Ascending aorta (tissue), 2 donors: ENCODE measurements at places on chromosomes 3 and 15.

- H3K4me3 ChIP-seq = no peak overlapping the region
- H3K27me3 ChIP-seq = no peaks in the 10 kb centered on the region
- H3K4me1 ChIP-seq = no peaks in the 10 kb centered on the region
These were observed 5.0 kb upstream of the CCR9 start for GRCh38 chr3:45881078-45882022.

GRCh38 chr15:37900326-37901221 is 33.9 kb upstream of the TMCO5A start:
- no peak overlapping the region for H3K27ac ChIP-seq
- no peaks in the 10 kb centered on the region for H3K36me3 ChIP-seq
- no peaks in the 10 kb centered on the region for H3K4me1 ChIP-seq
- H3K4me3 ChIP-seq = no peak overlapping the region
- H3K27me3 ChIP-seq = no peaks in the 10 kb centered on the region

GRCh38 chr3:141782386-141782932 is 19.3 kb downstream of the GRK7 start:
- H3K4me3 ChIP-seq = no peak overlapping the region
- no peaks in the 10 kb centered on the region for H3K27me3 ChIP-seq
- no peak overlapping the region for H3K27ac ChIP-seq
- no peaks in the 10 kb centered on the region for H3K36me3 ChIP-seq

DNA sequence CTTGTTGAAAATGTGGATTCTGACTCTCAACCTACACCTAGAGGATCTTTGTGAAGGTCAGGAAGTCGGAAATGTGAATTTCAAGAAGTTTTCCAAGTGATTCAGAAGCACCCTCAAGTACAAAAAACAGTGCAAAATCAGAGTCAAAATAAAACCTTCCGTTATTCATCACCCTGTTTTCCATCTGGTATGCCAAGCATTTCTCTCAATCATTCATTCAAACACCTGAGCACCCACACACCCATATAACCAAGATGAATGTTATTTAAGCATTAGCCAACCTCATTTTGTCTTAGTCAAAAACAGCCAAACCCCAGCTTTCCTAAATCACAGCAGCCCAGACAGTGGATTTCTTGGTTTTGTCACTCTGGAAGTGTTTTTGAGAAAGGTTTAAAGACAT is 91.1 kb downstream of the OSBPL10 start:
- no peak overlapping the region for H3K4me3 ChIP-seq
- no peak for DNase-seq
- no peaks in the 10 kb centered on the region for H3K27me3 ChIP-seq

DNA sequence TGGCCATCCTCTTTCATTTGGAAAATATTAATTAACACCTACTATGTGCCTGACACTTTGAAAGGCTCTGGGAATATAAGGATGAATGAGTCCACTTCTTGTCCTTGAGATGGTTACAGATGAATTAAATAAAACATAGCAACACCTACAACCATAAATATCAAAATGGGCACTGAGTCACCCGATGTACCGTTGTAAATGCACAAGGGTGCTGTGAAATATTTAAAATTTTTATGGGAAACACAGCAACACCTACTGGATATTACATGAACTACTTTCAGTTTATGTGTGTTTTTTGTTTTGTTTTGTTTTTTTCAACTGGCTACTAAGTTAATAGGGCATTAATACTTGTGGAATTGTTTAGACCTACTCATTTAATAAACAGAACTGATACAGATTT is 239.0 kb upstream of the NAALADL2 start:
- no peak for DNase-seq
- no peak overlapping the region for H3K27ac ChIP-seq
- H3K36me3 ChIP-seq = no peaks in the 10 kb centered on the region
- H3K4me1 ChIP-seq = peaks cover 4% of the 10 kb centered on the region

DNA sequence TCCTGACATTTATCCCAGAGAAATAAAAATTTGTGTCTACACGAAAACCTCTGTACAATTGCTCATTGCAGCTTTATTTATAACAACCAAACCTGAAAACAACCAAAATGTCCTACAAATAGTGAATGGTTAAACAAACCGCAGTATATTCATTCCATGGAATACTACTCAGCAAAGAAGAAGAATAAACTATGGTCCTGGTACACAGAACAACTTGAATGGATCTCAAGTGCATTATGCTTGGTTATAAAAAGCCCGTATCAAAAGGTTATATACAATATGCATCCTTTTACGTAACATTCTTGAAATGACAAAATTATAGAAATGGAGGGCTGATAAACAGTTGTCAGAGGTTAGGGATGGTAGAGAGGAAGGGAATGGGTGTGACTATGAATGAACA is 3.7 kb downstream of the SEC22C start:
- no peak overlapping the region for H3K27ac ChIP-seq
- peaks cover 16% of the 10 kb centered on the region for H3K4me1 ChIP-seq
- H3K4me3 ChIP-seq = no peak overlapping the region
- DNase-seq = no peak
- H3K27me3 ChIP-seq = no peaks in the 10 kb centered on the region

- H3K4me3 ChIP-seq = no peak overlapping the region
- no peaks in the 10 kb centered on the region for H3K27me3 ChIP-seq
- H3K27ac ChIP-seq = peak overlapping the region; percentile 59
- DNase-seq = no peak
- no peaks in the 10 kb centered on the region for H3K36me3 ChIP-seq
These were observed 11.3 kb upstream of the LIMD1 start for GRCh38 chr3:45583021-45583851.

GRCh38 chr3:139198929-139199328 is 144.9 kb upstream of the MRPS22 start:
- no peak overlapping the region for H3K27ac ChIP-seq
- H3K4me3 ChIP-seq = no peak overlapping the region
- H3K36me3 ChIP-seq = no peaks in the 10 kb centered on the region

DNA sequence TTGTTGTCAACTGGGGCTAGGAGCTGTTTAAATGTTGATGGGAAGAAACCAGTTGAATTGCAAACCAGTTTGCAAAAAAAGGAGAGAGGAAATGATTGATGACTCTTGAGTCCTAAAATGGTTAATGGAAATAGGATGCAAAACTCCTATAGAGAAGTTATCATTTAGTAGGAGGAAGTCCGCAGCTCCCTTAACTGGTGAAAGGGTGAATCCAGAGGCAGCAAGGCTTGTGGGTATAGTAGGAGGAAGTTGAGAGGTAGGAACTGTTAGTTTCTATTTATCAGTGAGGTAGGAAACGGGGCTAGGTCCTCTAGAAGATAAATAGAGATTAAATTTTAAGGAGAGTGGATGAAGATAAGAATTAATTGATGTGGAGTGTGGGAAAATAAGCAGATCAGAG is 15.4 kb downstream of the IREB2 start:
- H3K27ac ChIP-seq = no peak overlapping the region
- no peak overlapping the region for H3K4me3 ChIP-seq
- no peak for DNase-seq
- no peaks in the 10 kb centered on the region for H3K36me3 ChIP-seq
